NCI-H1092 treated with DMSO at 0.1 percent for 48 hours (cell line): ENCODE measurements at places on chromosomes 16 and 17.
A peak's percentile ranks its signal among the peaks of the same experiment; 100 is the strongest.

GRCh38 chr17:55295411-55296170 lies 30.8 kb downstream of the HLF start:
- peak; percentile 59 for DNase-seq

DNA sequence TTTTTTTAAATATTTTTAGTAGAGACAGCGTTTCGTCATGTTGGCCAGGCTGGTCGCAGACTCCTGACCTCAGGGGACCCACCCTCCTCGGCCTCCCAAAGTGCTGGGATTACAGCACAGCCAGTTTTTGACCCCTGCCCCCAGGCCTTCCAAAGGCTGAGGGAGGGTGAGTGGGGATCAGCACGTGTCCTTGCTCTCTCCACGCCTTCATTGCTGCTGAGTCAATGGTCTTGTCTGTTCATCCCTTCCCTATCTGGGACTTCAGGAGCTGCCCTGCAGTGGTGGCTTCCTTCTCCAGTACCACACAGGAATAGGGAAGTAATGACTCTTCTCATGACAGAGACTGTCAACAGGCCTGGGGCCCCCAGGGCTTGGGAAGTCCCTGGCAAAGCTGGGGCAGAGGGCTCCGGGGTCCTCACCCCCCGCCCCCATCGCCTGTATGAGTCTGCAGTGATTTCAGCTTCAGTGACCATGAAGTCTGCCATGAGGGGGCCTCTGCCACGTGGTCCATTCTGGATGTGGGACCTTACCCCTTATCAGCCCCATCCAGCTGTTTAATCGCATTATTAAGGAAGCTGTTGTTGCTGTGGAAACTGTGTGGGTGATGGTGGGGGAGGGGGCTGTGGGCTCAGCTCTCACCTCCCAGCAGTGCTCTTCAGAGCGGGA lies 6.1 kb downstream of the ABCC3 start:
- DNase-seq: no peak

DNA sequence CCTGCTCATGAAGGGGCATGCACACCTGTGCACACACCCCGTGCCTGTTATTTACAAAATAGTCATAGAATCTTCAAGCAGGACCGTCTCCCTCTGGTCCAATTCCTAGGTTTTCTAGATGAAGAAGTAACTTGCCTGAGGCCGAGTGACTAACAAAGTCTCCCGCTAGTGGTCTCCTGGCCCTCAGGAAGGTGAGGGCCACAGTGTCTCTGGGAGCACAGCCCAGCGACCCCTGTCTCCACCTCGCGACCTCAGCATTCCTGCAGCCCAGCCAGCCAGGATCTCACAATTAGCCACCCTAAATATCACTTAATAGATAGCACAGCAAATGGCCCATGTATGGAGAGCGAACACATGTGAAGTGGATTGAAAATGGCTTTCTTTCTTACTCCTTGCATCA lies 30.5 kb upstream of the CACNG1 start:
- DNase-seq: no peak

GRCh38 chr16:23840310-23840709 lies 4.5 kb downstream of the PRKCB start:
- DNase-seq: no peak

DNA sequence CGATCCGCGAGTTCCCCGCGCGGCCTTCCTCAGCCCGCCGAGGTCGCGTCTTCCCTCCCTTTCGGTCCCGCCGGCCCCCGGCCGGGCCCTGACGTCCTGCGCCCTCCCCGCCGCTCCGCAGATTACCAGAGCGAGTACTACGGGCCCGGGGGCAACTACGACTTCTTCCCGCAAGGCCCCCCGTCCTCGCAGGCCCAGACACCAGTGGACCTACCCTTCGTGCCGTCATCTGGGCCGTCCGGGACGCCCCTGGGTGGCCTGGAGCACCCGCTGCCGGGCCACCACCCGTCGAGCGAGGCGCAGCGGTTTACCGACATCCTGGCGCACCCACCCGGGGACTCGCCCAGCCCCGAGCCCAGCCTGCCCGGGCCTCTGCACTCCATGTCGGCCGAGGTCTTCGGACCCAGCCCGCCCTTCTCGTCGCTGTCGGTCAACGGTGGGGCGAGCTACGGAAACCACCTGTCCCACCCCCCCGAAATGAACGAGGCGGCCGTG lies 5.4 kb downstream of the LHX1 start:
- no peak for DNase-seq

DNA sequence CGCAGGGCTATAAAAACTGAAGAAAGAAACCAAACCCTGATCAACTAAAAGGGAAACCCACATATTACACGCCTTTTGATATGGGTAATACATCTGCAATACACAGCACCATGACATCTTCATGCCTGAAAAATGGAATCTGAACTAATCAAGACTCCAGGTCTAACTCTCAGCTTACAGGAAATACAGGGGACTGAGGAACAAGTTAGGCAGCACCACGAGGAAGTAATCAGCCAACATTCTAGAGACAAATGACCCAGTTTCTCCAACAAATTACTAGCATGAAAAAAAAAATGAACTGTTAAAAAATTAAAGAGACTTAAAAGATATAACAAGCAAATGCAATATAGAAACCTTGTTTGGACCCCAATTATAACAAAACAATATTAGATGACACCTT lies 9.1 kb downstream of the SLC39A11 start:
- no peak for DNase-seq

GRCh38 chr17:64186171-64187092 lies 56.5 kb upstream of the ERN1 start:
- no peak for DNase-seq

DNA sequence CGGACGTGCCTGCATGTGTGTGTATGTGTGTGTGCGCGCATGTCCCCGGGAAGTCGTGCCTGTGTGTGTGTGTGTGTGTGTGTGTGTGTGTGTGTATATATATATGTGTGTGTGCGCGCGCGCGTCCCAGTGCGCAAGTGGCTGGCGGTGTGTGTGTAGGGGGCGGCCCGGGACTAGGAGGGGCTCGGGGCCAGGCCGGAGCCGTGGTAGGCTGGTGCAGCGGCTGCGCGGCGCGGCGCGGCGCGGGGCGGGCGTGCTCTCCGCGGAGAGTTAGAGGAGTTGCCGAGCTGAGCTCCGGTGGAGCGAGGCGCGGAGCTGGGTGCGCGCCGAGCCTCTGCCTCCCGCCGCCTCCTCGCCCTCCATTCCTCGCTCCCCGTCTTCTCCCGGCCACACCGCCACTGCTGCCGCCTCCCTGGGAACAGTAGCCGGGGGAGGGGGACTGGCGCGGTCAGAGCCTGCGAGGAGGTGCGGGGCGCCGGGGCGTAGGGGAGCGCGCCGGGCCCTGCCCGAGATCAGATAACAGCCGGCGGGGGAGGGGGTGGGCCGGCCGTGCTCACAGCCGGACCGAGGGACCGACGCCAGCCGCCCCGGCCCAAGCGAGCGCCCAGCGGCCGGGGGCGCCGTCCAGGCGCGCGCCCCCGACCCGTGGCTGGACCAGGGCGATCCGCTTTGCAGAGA lies at the start of gene KCNJ12:
Gene KCNJ12, plus strand, starts transcription at position 277 of the 678 bp plus-strand sequence. CDS start 38,986 bp downstream, outside the sequence.
- DNase-seq: peak; percentile 48

DNA sequence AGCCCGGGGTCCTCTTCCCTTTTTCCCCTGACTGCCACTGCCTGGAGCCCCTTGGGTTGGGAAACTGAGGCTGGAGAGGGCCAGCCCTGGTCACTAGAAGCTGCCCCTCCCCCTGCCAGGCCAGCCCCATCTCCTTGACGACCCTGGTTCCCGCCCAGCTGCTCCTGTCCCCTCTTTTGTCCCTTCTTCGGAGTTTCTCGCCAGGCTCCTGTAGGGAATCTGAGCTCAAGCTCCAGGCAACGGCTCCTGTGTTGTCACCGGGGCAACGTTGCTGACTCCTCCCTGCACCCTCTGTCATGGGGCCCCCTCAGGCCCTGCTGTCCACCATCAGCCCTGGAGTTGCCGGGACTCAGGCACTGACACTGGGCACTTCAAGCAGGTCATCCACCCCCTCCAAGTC lies 5.7 kb downstream of the LLGL1 start:
- DNase-seq: no peak

- no peak for DNase-seq
Measured at GRCh38 chr16:78493573-78493972, 394.1 kb downstream of the WWOX start.

DNA sequence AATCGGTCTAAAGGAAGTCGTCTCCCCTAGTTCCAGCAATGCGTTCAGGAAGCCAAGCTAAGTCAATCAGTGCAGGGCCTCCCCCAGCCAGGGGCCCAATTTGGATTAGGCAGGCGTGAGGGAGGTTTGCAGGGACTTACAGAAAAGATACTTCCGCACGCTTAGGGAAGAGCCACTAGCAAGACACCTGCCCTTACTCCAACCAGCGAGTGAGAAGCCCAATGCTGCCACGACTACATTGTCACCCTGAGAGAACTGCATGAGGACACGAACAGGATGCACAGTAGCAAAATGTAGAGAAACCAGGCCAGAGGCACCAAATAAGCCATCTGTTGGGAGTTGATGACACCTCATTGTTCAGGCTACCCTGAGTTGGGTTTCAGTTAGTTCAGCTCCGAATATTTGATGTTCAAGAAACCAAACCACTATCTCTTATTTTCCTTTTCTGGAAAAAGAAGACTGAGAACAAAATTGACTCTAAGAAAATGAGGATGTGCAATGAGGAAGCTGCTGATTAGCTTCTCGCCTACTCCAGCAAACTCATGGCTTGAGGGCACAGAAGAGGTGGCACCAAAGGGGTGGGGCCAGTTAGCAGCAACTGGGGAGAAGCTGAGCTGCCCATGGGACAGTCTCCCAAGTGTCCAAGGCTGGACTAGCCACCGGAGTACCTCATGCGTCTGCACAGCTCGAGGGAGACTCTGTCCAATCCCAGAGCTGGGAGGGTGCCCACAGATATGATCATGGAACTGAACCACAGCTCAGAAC lies 29.3 kb downstream of the TK2 start:
- no peak for DNase-seq

DNA sequence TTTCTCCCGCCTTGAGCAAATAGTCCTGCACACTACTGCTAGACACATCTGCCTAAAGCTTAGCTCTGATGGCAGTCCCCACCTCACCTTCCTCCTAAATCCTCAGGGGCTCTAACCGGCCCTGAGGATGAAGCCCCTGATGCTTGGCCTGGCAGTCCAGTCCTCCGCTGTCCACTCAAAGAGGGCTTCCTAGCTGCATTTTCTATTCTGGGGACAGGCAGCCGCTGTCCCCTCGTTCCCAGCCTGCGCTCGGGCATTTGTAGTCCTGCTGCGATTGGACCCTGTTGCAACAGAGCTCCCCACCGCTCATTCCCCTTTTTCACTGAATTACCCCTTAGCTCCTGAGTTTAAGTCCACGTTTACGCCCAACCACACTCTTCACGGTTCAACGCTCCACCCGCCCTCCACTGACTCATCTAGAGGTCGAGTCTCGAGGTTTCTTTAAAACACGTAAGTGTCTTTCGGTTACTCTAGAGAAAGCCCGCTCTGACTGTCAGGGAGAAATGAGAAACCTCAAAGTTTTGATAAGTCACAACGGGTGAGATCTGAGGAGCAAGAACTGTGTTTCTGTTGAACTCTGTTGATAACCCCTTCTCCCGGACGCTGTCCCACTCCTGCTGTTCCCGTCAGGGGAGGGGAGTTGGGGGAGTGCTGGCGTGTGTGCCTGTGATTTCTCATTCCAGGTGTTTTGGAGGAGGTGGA lies 4.5 kb downstream of the CCR7 start:
- DNase-seq: no peak

DNA sequence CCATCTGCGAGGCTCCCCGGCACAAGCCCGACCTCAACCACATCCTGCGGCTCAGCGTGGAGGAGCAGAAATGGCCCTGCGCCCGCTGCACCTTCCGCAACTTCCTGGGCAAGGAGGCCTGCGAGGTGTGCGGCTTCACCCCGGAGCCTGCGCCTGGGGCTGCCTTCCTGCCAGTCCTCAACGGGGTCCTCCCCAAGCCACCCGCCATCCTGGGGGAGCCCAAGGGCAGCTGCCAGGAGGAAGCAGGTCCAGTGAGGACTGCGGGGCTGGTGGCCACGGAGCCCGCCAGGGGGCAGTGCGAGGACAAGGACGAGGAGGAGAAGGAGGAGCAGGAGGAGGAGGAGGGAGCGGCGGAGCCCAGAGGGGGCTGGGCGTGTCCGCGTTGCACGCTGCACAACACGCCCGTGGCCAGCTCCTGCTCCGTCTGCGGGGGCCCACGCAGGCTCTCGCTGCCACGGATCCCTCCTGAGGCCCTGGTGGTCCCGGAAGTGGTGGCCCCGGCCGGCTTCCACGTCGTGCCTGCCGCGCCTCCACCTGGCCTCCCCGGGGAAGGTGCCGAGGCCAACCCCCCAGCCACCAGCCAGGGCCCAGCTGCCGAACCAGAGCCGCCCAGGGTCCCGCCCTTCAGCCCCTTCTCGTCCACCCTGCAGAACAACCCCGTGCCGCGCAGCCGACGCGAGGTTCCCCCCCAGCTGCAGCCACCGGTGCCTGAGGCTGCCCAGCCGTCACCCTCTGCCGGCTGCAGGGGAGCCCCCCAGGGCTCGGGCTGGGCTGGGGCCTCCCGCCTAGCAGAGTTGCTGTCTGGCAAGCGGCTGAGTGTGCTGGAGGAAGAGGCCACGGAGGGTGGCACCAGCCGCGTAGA lies 13.1 kb upstream of the PRR35 start:
- no peak for DNase-seq

- DNase-seq: peak; percentile 86
Measured at GRCh38 chr16:67163164-67163998, 1.2 kb upstream of the HSF4 start.

- DNase-seq: no peak
Measured at GRCh38 chr17:64214950-64215349, 48.1 kb downstream of the TEX2 start.

GRCh38 chr16:57756424-57757325 lies 21.1 kb downstream of the KATNB1 start:
- no peak for DNase-seq

GRCh38 chr16:85172455-85173145 lies 60.3 kb upstream of the CIBAR2 start:
- peak; percentile 85 for DNase-seq

GRCh38 chr16:20415541-20415940 lies 6.2 kb downstream of the ACSM5 start:
- DNase-seq: no peak

- no peak for DNase-seq
Measured at GRCh38 chr17:19752216-19753050, 4.3 kb upstream of the ALDH3A1 start.

DNA sequence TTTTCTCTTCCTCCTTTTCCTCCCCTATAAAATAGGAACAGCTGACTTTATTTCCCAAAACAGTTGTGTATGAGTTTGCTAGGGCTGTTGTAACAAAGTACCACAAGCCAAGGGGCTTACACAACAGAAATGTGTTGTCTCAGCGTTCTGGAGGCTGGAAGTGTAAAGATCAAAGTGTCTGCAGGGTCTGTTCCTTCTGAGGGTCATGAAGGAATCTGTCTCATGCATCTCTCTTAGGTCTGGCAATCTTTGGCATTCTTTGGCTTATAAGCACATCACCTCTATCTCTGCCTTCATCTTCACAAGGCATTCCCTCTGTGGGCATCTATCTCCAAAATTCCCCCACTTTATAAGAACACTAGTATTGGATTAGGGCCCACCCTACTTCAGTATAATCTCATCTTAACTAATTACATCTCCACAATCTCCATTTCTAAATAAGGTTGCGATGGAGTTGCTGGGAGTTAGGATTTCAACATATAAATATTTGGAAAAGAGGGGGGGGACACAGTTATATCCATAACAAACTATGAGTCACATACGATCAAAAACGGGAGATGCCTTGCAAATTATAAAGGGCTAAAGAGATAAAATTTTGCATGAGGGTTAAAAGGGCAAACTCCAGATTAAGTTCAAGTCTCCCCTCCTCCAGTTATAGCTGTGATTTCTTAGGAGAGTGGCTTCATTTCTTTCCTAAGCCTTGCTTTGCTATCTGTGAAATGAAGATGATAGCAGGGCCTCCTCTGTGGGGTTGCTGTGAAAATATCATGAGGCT lies 109.7 kb downstream of the VAT1L start:
- no peak for DNase-seq
